ENCODE measurements at places on chromosomes 6 and 20. TPM values are rescaled to one million over a fixed set of nuclear protein-coding genes. Genes with fewer than 3 reads are reported as not detected.

- no peak for DNase-seq
- H3K36me3 ChIP-seq = no peaks in the 10 kb centered on the region
- no peak overlapping the region for H3K4me3 ChIP-seq
These were observed 28.5 kb downstream of the SF3B5 start for GRCh38 chr6:144066741-144067484.

- no peak overlapping the region for H3K4me3 ChIP-seq
- H3K36me3 ChIP-seq = no peaks in the 10 kb centered on the region
- peaks cover 4% of the 10 kb centered on the region for H3K4me1 ChIP-seq
These were observed 269.0 kb downstream of the COL12A1 start for GRCh38 chr6:74936886-74937285.

GRCh38 chr20:15318682-15319081 lies 981.3 kb upstream of the FLRT3 start:
- no peaks in the 10 kb centered on the region for H3K36me3 ChIP-seq
- H3K4me1 ChIP-seq = peaks cover 12% of the 10 kb centered on the region
- no peaks in the 10 kb centered on the region for H3K27me3 ChIP-seq
- H3K27ac ChIP-seq = no peak overlapping the region
- DNase-seq = no peak

DNA sequence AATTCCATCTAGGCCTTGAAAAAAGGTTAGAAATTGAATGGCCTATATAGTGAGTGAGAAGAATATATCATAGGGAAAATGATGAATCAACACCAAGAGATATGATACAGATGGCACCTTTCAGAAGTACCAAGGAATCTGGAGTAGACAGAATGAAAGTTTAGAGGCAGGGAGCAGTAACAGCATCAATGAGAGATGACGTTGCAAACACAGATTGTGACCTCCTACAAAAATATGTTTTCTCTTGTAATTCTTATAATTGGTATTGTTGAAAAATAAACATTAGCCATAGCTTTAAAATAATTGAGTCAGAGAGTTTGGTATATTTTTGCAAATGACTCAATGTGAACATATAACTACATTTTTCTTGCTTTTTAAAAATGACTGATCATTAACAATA lies 1223.1 kb upstream of the GJE1 start:
- H3K4me1 ChIP-seq = no peaks in the 10 kb centered on the region
- DNase-seq = no peak
- H3K27me3 ChIP-seq = no peaks in the 10 kb centered on the region
- no peak overlapping the region for H3K27ac ChIP-seq
- no peaks in the 10 kb centered on the region for H3K36me3 ChIP-seq

The F13A1 gene
- 2.5 TPM for total RNA-seq

Data from SJCRH30 (cell line).